Right lung (tissue), 10 donors: ENCODE measurements at places on chromosomes 16 and 17. TPM values are rescaled to one million over a fixed set of nuclear protein-coding genes. Genes with fewer than 3 reads are reported as not detected.

UNC13D gene
- 43.6 TPM for polyA plus RNA-seq

CHD9NB gene
- 8.5 TPM for polyA plus RNA-seq

DNA sequence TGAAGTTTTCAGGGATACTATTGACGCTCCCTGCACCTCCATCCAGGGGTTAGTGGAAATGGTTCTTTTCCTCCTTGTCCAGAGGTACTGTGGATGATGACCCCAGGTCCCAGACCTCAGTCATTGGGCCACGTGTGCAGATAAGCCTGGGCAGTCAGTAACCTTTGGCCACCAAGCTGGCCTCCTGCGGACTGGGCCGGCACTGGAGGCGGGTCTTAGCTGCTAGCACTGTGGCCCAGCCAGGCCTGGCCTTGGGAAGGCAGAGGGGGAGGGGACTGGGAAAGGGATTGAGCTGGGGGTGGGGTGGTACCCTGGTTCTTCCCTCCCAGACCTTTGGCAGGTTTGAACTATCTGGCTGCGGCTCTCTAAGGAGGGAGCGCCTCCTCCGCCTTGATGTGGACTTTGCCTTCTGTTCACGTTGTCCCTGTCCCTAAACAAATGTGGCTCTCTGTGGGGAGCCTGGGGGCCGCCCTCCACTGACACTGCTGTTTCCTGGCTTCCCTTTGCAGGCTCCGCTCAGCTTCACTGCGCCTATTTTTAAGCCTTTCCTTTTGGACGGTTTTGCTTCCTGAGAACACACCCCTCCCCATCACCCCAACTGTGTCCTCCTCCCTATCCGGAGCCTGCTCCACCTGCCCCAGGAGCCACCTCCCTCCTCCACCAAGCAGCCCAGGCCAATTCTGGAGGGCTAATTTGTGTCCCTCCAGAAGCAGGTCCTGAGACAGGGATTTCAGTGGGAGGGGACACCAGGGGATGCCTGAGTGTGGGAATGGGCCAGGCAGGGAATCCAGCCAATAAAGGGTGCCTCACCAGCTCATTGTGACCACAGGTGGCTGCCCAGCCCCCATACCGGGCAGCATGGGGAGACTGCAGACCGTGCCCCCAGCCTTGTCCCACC is 251.9 kb downstream of the SEC14L1 start:
- no peak for DNase-seq

DNA sequence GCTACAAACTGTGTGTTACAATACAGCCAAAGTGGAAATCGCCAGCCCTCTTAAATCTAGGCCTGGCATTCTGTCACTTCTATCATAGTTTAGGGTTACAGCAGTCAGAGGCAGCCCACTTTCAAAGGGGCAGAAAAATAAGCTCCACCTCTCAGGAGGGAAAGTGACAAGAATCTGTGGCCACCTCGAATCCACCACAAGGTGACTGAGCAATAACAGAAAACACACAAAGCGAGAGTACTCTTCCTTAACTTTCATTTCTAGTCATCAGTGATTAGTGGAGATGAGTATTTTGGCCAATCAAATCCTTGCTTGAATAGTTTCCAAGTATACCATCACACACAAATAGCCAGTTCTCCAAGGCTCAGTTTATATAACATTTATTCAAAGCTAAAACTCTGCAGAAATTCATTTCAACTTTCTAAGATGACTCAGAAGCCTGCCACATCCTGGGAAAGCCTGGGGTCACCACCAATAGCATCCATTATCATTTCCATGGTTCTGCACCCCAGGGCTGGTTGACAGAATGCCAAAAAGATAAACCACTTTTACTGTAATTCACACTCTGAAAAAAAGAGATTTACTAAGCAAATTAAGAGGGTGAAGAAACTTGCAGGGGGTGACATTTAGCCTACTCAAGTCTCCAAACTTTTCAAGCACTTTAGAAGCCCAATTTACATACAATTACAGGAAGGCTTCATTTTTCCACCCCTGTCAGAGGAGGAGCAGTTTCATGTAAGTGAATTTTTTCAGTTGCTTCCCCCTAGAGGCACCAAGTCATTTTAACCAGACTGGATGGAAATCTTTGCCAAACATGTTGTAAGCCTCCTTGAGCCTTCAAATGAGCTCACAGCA is 66.8 kb downstream of the SALL1 start:
- DNase-seq = no peak

DNA sequence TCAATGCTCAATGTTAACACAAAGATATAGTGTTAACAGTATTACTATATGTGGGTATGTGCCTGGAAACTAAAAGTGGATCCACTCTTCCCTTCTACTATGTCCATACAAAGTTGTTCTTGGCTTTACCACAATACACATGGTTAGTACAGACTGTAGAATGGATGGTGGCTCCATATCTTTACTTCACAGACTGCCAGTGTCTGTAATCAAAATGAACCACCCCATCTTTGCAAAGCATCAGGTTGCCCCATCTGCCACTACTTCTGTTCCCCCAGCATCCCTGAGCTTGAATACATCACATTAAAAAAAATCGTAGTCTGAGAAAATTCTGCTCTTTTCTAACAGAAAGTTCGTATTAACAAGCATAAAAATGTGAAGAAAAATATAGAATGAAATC is 30.0 kb downstream of the USP32 start:
- DNase-seq = no peak

- DNase-seq = peak; percentile 30
Observed at GRCh38 chr17:28896884-28897768, at the start of gene FLOT2. Gene FLOT2 (minus strand): TSS chr17:28897733. CDS start chr17:28897574, 159 bp downstream.
